Left forelimb (tissue), 1 donor: ENCODE measurements at places on chromosomes 3 and 15.
A peak's percentile ranks its signal among the peaks of the same experiment; 100 is the strongest.

GRCh38 chr3:39383045-39383880 is at the start of gene SLC25A38:
TSS of gene SLC25A38 (plus strand) at chr3:39383370. CDS start at chr3:39383725, 355 bp downstream.
- peak; percentile 82 for DNase-seq

GRCh38 chr3:66467996-66468735 is 32.7 kb downstream of the LRIG1 start:
- no peak for DNase-seq

DNA sequence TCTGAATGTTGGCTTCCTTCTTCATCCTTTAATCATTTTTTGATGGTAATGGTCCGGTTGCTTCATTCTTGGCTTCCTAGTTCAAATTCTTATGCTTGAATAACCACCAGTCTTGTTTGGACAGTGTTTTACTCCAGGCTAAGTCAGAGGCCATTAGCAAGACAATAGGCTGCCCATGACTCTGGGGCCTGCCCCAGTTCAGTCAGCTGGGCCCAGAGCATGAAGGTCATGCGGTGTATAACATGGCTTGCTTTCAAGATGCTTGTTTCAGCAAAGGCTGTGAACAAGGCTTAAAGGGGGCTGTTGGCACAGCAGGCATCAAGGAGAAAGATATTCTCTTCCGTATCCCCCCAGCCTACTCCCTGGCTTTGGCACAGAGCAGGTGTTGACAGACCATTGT is 13.7 kb downstream of the TM4SF18 start:
- DNase-seq = no peak

GRCh38 chr15:93168910-93169309 is 79.9 kb upstream of the RGMA start:
- DNase-seq = no peak

GRCh38 chr3:98945101-98945524 is 43.6 kb upstream of the DCBLD2 start:
- no peak for DNase-seq

- no peak for DNase-seq
These were observed 63.0 kb downstream of the SFMBT1 start for GRCh38 chr3:52982839-52983238.

- DNase-seq = no peak
These were observed 12.1 kb downstream of the WNT7A start for GRCh38 chr3:13867732-13868131.

GRCh38 chr15:79474252-79474651 is 42.1 kb downstream of the MINAR1 start:
- DNase-seq = no peak

GRCh38 chr3:122091602-122092295 is 36.6 kb downstream of the CD86 start:
- DNase-seq = no peak

DNA sequence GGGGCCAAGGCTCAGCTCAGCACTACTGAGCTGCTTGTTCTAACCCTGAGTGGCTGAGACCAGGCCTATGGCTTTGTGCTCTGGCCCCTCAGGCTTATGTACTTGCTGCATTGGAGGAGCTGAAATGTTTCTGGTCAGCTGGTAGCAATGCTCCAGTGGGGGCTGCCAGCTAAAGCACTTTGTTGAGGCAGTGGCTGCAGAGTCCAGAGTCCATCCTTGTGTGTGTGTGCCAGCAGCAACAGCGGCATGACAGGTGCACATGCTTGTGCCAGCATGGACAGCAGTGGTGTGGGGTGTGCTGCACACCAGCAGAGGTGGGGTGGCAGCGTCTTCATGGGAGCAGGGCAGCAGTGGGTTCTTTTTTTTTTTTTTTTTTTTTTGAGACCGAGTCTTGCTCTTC is 169.1 kb downstream of the VPS8 start:
- DNase-seq = no peak

DNA sequence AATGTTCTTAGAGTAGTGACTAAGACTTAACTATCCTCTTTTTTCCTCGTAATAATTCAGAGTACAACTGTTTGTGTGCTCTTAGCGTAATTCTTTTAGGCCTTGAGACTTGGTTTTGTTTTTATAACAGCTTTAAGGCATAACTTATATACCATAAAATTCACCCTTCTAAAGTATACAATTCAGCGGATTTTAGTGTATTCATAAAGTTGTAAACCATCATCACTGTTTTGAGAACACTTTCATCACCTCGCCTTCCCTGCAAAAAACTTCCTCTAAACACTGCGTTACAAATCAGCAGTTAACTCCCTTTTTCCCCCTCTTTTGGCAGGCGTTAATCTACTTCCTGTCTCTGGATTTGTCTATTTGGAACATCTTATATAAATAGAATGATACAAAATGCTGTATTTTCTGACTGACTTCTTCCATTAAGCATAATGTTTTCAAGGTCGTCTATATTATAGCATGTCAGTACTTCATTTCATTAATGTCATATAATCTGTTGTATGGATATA is 18.7 kb downstream of the DNAJC13 start:
- DNase-seq = no peak

DNA sequence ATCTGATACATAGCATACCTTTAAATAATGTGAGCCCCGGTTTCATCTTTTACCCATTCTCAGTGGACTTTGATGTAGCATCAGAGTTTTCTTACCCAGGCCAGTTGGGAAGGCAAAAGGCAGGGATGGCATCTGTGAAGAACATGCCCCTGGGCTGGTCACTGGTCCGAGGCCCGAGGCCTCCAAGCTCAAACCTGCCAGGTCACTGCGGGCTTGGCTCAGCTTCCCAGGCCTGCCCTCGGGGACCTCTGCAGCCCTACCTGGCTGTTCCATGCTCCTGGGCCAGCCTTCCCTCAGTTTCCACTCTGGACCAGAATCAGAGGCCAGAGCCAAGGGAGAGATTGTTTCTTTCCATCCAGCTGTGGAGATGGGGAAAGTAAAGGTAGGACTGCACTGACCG is 26.9 kb downstream of the NR1I2 start:
- no peak for DNase-seq

DNA sequence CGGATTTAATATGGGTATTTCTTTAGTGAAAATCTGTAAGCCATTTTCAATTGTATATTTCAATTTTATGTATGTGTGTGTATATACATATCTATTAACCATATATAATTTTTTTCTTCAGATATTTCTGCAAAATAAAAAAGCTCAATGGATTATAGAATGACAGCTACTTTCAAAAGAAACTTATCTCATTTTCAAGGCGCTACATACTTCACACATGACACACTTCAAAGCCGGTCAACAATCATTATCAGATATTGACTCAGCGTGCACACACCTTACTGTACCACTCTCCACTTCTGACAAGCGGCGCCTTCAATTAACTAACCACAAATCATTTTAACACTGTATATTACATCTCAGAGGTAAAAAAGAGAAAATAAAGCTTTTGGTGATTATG is 39.6 kb downstream of the ATP13A3 start:
- DNase-seq = no peak

- DNase-seq = no peak
These were observed 3.3 kb downstream of the SLC6A1 start for GRCh38 chr3:10995871-10996270.

- DNase-seq = no peak
These were observed 230.0 kb downstream of the KLF13 start for GRCh38 chr15:31556494-31557150.

GRCh38 chr3:183217548-183218332 is 35.3 kb upstream of the B3GNT5 start:
- no peak for DNase-seq

- DNase-seq = no peak
These were observed 266.9 kb downstream of the ZBBX start for GRCh38 chr3:167113035-167113830.

GRCh38 chr3:72744330-72744729 is 103.9 kb downstream of the SHQ1 start:
- DNase-seq = no peak

DNA sequence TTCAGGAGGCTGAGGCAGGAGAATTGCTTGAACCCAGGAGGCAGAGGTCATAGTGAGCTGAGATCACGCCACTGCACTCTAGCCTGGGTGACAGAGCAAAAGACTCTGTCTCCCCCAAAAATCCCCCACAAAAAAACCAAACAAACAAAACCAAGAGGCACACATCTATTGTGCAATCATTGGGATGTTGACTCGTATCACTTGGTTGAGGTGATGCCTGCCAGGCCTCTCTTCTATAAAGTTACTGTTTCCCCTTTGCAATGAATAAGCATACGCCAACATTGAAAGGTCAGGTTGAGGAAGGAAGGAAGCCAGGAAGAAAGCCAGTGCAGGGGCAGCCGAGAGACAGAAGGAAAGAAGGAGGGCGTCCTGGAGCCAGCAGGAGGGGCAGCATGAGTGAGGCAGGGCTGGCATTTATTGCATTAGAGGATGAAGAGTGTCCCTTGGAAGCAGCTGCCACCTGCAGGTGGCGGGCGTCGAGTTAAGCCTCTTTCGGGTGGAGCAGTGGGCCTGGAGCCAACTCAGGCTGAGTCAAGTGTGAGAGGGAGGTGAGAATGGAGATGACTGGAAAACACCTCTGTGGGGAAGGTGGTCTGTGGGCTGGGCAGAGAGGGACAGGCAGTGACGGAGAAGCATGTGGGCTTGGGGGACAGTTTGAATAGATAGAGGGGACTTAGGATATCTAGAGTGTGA is 8.3 kb upstream of the CSPG4 start:
- DNase-seq = no peak

DNA sequence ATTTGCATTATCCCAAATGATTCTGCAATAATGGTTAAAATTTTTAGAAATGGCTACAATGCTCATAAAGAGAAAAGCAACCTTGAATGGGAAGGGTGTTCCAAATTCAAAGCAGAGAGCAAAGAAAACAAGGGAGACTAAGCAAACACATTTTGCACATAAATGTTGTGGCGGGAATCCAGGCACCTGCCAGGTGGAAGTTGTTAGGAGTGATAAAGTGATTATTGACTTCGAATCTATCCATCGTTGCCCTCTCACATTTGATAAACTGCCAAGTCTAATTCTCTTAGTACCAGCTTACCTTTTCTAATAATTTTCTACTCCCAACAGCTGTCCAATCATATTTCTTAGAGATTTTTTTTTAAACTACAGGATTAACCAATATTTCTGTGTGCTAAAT is 244.5 kb downstream of the CACNA2D3 start:
- no peak for DNase-seq

GRCh38 chr3:94596887-94597566 is 534.2 kb downstream of the NSUN3 start:
- DNase-seq = no peak

DNA sequence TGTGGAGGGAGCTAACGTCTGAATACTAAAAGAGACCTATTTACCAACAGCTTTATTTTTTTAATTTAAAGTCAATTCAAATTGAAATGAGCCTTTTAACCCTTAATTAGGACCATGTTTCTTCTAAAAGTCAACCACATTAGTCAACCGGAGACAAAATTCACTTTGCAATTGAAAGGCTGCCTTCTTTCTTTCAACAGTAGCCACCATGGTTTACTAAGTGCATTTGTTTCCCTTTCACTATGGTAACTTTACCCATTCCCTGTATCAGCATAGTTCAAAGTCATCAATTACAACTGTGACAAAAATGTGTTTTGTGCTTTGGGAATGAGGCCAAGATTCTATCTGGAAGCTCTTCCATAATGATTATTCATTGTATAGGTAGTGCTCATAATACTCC is 225.4 kb downstream of the EPHA3 start:
- DNase-seq = no peak

DNA sequence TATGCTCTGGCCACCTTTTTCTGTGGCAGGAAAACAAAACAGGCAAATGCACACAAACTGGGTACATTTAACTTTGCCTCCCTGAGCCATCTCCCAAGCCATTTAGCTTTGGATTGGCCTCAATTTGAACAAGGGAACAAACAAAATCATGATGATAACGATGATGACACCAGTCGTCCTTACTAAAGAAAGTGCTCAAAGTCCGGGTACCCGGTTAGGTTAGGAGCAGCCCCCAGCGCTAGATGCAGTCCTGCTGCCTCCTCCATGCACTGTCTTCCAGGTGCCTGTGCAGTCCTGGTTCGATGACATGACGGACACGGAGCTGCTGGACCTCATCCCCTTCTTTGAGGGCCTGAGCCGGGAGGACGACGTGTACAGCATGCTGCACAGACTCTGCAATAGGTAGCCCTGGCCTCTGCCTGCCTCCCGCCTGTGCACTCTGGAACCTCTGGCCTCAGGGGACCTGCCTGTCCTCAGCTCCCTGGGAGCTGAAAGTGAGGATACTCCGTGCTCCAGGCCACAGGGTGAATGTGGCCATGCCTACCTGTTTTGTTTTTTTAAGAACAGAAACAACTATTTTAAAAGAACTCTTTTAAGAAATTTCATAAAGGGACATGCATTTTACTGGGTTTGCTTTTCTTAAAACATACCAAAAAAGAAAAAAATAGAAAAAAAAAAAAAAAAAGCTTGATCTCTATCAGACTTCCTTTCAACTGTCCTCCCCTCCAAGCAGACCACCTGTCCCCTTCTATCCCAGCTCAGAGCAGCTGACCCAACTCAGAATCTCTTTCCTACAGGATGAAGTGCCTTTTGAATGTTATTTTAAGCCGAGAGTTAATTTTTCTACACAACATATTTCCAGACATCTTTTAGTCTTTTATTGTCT is 9.9 kb upstream of the VILL start:
- DNase-seq = peak; percentile 31

GRCh38 chr3:5298453-5298852 is 110.9 kb downstream of the EDEM1 start:
- no peak for DNase-seq

GRCh38 chr15:90929246-90930019 is 2.9 kb downstream of the HDDC3 start:
- DNase-seq = no peak

- DNase-seq = no peak
These were observed 424.0 kb upstream of the C2CD4B start for GRCh38 chr15:62588938-62589670.

DNA sequence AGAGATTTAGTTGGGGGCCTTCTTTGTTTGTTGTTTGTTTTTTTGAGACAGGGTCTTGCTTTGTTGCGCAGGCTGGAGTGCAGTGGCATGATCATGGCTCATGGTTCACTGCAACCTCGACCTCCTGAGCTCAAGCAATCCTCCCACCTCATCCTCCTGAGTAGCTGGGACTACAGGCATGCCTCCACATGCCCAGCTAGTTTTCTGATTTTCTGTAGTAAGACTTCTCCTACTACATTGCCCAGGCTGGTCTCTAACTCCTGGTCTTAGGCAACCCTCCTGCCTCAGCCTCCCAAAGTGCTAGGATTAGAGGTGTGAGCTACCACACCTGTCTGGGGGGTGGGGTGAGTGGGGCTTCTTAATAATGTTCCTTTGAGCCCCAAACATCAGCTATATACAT is 148.3 kb upstream of the ADAMTS9 start:
- DNase-seq = no peak

GRCh38 chr3:129654131-129654530 is 47.7 kb upstream of the PLXND1 start:
- no peak for DNase-seq

DNA sequence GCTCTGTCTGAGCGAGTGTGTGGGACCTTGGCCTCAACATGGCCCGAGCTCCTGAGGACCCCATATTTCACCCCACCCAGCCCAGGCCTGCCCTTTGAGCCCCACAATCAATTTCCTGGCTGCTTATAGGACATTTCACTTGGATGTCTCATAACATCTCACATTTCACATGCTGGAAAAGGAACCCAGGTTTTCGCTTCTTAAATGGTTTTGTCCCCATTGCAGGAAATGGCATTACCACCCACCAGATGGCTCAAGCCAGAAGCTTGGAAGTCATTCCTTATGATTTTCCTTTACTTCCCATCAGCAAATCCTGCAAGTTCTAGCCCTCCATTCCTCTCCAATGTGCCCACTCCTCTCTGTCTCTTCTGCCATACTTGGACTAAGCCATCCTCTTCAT is 14.9 kb downstream of the ITGA11 start:
- peak; percentile 26 for DNase-seq

- no peak for DNase-seq
These were observed 43.5 kb downstream of the PHC3 start for GRCh38 chr3:170137986-170138385.
